ENCODE measurements at places on chromosomes 7 and 10. TPM values are rescaled to one million over a fixed set of nuclear protein-coding genes. Genes with fewer than 3 reads are reported as not detected.

The HTR5A gene
- not detected for total RNA-seq

The PARD3 gene
- total RNA-seq, result 55.3 TPM

The OPN1SW gene
- 0.46 TPM for total RNA-seq

The SLC26A3 gene
- not detected for total RNA-seq

The PON3 gene
- not detected for total RNA-seq

The PPP1R9A gene
- total RNA-seq, result 40.7 TPM

The TMEM120A gene
- 9.4 TPM for total RNA-seq

The MUC12 gene
- not detected for total RNA-seq

The PPP1R17 gene
- 0.09 TPM for total RNA-seq

The DNAJC12 gene
- 3.5 TPM for total RNA-seq

The ETV1 gene
- total RNA-seq, result 36.8 TPM

The SPDYE11 gene
- not detected for total RNA-seq

The MYO1G gene
- not detected for total RNA-seq

The KIF11 gene
- total RNA-seq, result 128 TPM

The TMEM236 gene
- 0.06 TPM for total RNA-seq

The PLPP4 gene
- 0.90 TPM for total RNA-seq

The FZD1 gene
- 10.9 TPM for total RNA-seq

The BLNK gene
- not detected for total RNA-seq

The NKX1-2 gene
- not detected for total RNA-seq

The FAM171A1 gene
- 32.2 TPM for total RNA-seq

The RET gene
- 2.7 TPM for total RNA-seq

The METTL27 gene
- 12.0 TPM for total RNA-seq

The GPNMB gene
- 0.99 TPM for total RNA-seq

The ANLN gene
- 176 TPM for total RNA-seq

The SCIN gene
- not detected for total RNA-seq

The GRM8 gene
- 1.6 TPM for total RNA-seq

The NACAD gene
- total RNA-seq, result 0.39 TPM

The PRKAR2B gene
- total RNA-seq, result 29.1 TPM

The VPS37D gene
- total RNA-seq, result 7.0 TPM

The HOXA11 gene
- not detected for total RNA-seq

The IMPDH1 gene
- 30.8 TPM for total RNA-seq

The IKZF5 gene
- 10.7 TPM for total RNA-seq

The ABCA13 gene
- total RNA-seq, result not detected

The TBX20 gene
- total RNA-seq, result not detected

The TBATA gene
- not detected for total RNA-seq

The MRPS16 gene
- total RNA-seq, result 77.0 TPM

The IFIT5 gene
- total RNA-seq, result 5.6 TPM

The KLF14 gene
- total RNA-seq, result not detected

The CFAP69 gene
- total RNA-seq, result 4.8 TPM

The NKX2-3 gene
- total RNA-seq, result not detected

All from neural progenitor cell (in vitro differentiated cells).